ENCODE measurements at places on chromosomes 2 and 18.

DNA sequence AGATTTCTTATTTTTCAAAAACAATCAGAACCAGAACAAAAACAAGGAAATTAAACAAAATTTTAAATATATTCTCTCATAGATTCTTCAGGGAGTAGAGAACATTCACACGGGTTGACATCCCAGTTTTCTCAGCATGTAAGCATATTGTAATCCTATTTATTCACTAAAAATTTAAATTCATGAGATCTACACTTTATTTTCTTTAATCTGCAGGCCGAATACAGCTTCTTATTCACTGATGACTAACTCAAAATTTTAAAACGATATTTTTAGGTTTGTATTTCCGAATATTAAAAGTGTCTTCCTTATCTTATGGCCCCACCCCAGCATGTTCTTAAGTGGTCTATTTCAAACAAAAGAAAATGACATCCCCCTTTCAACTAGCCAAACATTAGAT lies 262.4 kb downstream of the MEIS1 start:
- no peak for DNase-seq

DNA sequence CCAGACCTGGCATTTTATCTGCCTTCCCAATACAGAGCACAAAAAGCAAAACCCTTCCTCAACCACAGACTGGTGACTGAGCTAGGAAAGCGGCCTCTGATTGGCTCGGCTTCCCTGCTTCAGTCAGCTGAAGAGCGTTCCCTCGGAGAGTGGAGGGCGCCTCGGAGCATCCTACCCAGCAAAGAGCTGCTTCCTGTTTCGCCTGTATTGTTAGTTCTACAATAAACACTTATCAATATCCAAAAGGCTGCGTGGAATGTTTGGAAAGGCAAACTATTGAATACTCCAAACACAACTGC lies 125.0 kb downstream of the CACNB4 start:
- DNase-seq, result no peak

- no peak for DNase-seq
Observed at GRCh38 chr2:212364112-212364985, 174.3 kb downstream of the ERBB4 start.

DNA sequence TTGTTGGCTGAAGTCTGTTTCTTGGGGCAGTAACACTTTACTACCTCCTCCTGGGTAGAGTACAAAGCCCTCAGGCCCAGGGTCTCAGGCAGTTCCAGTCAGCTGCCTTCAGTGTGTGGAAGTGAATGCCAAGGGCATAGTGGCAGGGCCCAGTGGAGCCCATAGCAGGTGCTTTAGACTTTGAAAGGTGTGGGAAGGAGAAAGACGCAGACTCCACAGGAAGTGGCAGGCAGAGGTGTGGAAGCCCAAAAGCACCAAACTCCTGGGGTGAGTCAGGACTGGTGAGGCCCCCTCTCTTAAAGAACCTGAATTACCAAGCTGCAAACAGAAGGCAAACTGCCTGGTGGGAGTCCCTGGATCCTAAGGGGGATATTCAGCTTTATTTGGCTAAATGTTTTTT lies 45.3 kb downstream of the ADAM23 start:
- DNase-seq, result no peak

GRCh38 chr2:15719566-15720313 lies 128.1 kb downstream of the DDX1 start:
- DNase-seq, result no peak

DNA sequence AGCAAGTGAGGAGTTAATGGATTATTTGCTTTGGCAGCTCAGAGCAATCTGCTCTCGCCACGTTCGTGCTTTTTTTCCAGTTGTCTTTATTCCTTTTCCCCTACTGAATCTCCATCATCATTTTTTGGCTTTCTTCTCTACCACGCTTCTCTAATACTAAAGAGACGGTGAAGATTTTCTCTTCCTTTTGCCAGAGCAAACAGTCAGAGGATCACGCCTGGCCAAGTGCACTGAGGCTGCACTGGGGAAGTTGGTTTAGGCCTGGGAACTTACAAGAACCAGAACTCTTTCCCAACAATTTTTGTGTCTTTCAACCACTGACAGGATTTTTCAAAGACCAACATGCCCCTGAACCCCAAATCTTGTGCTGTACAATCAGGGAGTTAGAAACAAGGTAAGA lies 172.3 kb downstream of the PID1 start:
- no peak for DNase-seq

GRCh38 chr18:60188958-60189357 lies 183.6 kb downstream of the MC4R start:
- DNase-seq, result no peak

GRCh38 chr2:43009448-43009847 lies 217.0 kb downstream of the ZFP36L2 start:
- no peak for DNase-seq

GRCh38 chr18:55073116-55073515 lies 113.9 kb upstream of the CCDC68 start:
- DNase-seq, result no peak

GRCh38 chr2:144671695-144672455 lies 152.0 kb upstream of the ZEB2 start:
- no peak for DNase-seq

DNA sequence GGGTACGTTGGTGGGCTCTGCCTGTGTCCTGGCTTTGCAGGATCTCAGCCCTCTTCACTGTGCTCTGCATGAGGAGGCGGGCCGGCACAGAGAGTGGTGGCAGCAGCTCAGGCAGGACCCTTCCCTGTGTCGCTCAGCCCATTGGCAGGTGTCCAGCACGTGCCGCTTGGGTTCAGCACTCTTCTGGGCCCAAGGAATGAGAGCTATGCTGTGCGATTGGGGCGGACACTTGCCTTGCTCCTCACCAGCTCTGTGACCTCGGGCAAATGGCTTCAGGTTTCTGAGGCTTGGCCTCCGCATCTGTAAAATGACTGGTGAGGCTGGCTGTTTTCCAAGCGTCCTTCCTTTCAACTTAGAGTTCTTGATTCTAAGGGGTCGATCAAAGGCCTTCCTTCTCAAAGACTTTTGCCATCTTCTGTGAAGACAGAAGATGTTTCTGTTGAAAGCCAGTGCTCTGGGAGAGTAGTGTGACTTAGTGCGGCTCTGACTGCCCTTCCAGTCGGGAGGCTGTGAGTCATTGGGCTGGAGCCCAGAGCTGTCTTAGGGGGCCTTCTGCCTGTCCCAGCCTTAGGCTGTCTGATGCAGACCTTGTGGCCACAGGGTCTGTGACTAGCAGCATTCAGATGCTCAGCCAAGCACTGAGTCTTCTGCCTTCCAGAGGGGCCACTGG lies 35.6 kb downstream of the GLI2 start:
- DNase-seq, result no peak
